ENCODE measurements at places on chromosomes 16 and 17. TPM values are rescaled to one million over a fixed set of nuclear protein-coding genes. Genes with fewer than 3 reads are reported as not detected.

The FOXL1 gene
- polyA plus RNA-seq, result not detected

The ATF7IP2 gene
- polyA plus RNA-seq, result 175 TPM

DNA sequence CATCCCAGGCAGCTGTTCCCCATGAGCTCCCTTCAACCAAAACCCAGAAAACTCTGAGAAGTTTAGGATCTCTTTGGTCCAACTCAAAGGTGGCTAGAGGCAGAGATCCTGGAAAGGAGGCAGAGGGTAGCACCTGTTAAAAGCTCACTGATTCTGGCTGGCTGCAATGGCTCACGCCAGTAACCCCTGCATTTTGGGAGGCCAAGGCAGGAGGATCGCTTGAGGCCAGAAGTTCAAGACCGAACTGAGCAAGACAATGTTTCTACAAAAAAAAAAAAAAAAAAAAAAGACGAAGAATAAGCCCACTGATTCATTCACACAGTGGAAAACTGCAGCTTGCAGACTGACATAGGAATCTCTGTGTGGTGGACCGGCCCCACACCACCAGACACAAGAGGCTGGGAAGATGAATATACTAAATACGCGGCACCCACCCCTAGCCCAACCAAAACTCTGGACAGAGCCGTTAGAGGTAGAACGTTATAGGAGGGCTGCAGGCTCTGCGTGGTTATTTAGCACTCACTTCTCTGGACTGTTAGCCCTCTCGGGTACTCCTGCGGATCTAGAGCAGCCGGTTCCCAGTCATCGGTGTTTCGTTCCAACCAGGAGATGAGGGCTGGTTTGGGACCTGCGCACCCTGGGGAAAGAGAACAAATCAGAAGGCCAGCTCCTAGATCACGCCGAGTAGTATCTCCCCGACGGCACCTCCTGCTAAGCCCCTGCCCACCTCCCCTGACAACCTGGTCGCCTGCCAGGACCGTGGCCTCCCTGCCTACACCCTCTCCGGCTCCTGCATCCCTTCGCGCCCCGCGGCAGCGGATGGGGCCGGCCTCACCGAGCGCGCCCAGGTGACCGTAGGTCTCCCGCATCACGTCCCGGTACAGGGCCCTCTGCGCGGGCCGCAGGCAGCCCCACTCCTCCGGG, 925 bp downstream of the ZNF689 start:
- DNase-seq, result no peak

DNA sequence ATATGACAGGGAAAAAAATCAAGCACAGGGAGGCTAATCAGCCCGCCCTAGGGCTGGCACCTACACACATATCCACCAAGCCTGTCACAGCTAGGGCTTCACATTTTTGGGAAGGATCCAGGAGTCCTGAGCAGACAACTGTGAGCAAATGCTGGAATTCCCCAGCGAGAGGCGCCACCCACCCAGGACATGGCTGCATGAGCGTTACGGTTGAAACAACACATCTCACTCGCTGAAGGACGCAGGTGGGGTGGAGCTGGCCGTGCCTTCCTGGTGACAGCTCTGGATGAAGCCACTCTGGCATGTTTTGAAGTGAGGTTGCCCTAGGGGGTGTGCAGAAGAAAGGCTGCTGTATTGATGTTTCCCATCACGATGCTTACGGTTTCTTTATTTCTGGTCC, 315.1 kb upstream of the EEF2KMT start:
- DNase-seq, result no peak

DNA sequence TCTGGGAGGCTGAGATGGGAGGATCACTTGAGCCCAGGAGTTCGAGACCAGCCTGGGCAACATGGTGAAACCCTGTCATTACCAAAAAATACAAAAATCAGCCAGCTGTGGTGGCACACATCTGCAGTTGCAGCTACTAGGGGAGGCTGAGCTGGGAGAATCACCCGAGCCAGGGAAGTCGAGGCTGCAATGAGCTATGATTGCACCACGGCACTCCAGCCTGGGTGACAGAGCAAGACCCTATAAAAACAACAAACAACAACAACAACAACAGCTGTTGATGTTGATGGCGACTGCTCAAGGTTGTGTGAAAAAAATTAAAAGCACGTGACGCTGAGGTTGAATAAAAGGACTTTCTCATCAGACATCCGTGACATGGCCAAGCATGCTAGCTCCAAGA, 40.8 kb upstream of the CIBAR2 start:
- no peak for DNase-seq

GRCh38 chr17:12727881-12728280, 61.4 kb upstream of the ARHGAP44 start:
- DNase-seq, result no peak

DNA sequence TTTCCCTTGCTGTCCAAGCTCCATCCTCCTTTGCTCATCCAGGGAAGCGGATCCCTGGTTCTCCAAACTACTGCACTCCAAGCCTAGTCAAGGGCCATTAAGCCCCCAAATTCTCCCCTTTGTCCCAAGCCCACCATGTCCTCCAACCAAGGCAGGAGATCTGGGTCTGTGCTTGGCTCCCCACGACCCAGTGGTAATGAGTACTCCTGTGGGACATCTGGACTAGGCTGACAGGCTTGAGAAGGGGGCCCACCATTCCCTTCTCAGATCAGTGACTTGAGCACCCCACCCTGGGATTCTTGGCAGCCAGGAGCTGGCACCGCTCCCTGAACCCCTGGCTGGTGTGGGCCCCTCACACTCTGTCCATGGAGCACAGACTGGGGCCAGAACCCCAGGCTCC, 17.1 kb downstream of the OSBPL7 start:
- DNase-seq, result no peak

- no peak for DNase-seq
Measured at GRCh38 chr17:75864448-75864871, 9.3 kb upstream of the WBP2 start.

DNA sequence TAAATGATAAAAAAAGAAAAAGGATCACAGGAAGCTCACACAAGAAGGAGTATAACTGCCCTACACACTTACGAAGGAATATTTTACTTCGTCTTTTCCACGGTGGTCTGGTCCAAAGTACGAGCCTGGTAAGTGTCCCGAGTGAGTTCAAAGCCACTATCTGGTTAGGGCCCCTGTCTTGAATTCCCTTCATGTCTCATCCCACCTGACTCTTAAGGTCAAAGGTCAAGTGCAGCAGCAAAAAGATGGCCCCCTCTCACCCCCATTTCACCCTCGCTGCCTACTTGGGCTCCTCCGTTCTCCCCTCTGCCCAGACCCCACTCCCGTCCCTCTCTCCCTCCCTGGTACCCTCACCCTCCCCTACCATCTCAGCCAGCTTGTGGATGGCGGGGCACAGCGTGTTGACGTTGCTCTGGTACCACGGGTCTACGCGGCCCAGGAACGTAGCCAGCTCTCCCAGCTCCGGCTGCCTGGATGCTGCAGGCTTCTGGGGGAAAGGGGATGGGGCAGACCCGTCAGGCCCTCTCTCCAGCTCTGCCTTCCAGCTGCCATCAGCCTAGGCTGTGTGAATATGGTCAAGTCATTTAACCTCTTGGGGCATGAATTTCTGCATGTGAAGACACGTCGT, 27.8 kb upstream of the MFSD6L start:
- DNase-seq, result no peak

The MSRB1 gene
- 19.1 TPM for polyA plus RNA-seq

GRCh38 chr17:32348483-32348800, 1.5 kb upstream of the ZNF207 start:
- DNase-seq, result no peak

DNA sequence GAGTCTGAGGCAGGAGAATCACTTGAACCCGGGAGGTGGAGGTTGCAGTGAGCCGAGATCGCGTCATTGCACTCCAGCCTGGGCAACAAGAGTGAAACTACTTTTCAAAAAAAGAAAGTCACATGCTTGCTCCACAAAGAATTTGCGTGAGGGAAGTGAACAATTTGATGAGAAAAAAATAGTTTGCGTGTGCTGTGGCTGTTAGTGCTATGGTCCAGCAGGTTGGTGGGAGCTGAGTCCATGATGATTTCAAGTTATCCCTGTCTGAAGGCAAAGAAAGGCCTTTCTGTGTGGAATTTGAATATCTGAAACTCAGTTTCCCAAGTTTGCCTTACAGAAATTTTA, 21.0 kb downstream of the PRCD start:
- DNase-seq, result no peak

The PSMC3IP gene
- polyA plus RNA-seq, result 0.69 TPM

The ERAL1 gene
- 54.9 TPM for polyA plus RNA-seq

The SCGB1C2 gene
- not detected for polyA plus RNA-seq

- DNase-seq, result no peak
Measured at GRCh38 chr16:77660311-77660710, 62.0 kb upstream of the NUDT7 start.

GRCh38 chr16:10219742-10220141, 37.5 kb upstream of the GRIN2A start:
- no peak for DNase-seq

The COA3 gene
- 106 TPM for polyA plus RNA-seq

DNA sequence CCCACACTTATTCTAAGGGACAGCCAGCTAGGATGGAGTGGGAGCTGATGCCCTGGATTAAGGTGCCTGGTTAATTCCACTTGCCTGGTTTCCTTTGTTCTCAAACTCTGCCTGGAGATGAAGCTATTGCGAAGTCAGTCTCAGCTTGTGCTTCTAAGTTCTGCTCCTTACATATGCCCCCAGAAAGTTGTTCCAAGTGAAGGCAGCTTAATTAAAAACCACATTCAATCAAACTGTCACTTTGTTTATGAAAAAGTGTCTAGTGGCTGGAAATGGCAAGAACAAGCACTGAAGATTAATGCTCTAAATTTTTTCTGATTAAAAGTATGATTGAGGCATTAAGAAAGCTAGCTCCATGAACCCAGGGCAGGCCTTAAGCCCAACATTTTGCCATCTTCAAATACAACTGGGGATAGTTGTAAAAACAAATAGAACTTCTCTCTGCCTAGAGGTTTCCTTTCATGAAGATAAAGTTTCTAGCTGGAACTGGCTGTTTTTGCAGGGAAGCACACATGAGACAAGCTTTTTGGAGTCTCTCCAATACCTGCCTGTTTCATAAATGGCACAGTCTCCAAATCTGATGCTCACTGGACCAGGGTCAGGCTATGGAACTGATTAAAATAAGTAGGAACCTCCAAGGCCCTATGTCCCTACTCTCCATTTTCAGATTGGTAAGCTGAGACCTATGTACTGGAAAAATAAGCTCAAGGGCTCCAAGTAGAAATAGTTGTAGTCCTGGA, 100.9 kb downstream of the GRIN2A start:
- DNase-seq, result no peak

GRCh38 chr16:85236818-85237150, 124.5 kb upstream of the CIBAR2 start:
- DNase-seq, result no peak

The RAP1GAP2 gene
- 1.4 TPM for polyA plus RNA-seq

The RDM1 gene
- 2.7 TPM for polyA plus RNA-seq

The TMEM97 gene
- 7.1 TPM for polyA plus RNA-seq

The C16orf96 gene
- polyA plus RNA-seq, result 0.07 TPM

DNA sequence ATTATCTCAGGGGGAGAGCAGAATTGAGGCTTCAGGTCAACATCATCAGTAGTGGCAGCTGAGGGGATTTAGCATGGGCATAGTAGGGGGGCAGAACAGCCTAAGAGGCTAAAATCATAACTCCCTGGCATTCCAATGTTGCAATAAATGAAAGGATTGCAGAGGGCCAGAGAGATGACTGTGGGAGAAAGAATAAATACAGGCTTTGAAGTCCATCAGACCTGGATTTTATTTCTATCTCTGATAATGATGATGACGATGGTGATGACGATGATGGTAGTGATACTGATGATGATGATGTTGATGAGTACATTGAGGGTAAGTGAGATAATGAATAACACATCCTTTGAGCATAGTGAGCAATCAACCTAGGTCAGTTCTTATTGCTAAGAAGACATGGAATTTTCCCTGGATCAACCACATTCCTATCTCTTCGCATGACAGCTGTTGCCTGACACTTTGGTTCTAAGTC, 107.4 kb upstream of the CDH11 start:
- DNase-seq, result no peak

The HSD3B7 gene
- polyA plus RNA-seq, result 0.07 TPM

- no peak for DNase-seq
Measured at GRCh38 chr16:74727903-74728302, 27.2 kb upstream of the MLKL start.

The CD300LG gene
- not detected for polyA plus RNA-seq
